ENCODE measurements at places on chromosomes 4 and X.
A peak's percentile ranks its signal among the peaks of the same experiment; 100 is the strongest.

- no peak for DNase-seq
These were observed 118.2 kb upstream of the KLF8 start for GRCh38 chrX:56113785-56114436.

DNA sequence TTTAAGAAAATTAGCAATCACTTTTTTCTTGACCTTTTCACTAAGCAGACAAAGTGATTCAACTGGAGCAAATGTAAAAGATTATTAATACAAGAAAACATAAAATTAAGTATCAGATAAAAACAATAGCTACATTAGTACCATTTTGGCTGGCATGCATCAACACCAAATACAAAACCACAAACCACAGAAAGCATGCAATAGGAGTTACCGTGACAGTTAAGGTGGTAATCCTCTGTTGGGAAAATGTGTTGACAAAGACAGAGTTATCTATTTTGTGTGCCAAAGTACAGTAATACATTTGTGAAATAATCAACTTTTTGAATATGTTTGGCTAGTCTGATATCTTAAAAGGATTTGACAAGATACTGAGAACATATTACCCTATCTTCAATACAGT is 89.8 kb upstream of the ETNPPL start:
- DNase-seq = no peak

- DNase-seq = no peak
These were observed 64.6 kb downstream of the RHOH start for GRCh38 chr4:40261231-40262076.

DNA sequence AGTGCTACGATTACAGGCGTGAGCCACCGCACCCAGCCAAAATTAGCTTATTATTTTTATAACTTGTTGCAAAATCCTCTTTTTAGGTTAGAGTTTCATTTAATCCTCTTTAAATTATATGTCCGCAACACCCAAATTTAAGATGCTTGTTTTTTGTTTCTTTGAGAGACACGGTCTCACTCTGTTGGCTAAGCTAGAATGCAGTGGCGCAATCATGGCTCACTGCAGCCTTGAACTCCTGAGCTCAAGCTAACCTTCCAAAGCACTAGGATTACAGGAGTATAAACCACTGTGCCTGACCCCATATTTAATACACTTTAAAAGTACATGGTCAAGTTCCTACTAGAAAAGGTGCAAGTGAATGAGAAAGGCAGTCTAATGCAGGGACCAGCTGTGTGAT is 2.2 kb downstream of the RBBP7 start:
- DNase-seq = no peak

GRCh38 chr4:165839615-165840333 is 33.3 kb upstream of the TLL1 start:
- DNase-seq = no peak

GRCh38 chr4:185597532-185598188 is 62.4 kb upstream of the PDLIM3 start:
- peak; percentile 71 for DNase-seq

- DNase-seq = no peak
These were observed 154.6 kb downstream of the ATOH1 start for GRCh38 chr4:93983140-93983539.

GRCh38 chrX:151039351-151039750 is 56.2 kb downstream of the HMGB3 start:
- no peak for DNase-seq

DNA sequence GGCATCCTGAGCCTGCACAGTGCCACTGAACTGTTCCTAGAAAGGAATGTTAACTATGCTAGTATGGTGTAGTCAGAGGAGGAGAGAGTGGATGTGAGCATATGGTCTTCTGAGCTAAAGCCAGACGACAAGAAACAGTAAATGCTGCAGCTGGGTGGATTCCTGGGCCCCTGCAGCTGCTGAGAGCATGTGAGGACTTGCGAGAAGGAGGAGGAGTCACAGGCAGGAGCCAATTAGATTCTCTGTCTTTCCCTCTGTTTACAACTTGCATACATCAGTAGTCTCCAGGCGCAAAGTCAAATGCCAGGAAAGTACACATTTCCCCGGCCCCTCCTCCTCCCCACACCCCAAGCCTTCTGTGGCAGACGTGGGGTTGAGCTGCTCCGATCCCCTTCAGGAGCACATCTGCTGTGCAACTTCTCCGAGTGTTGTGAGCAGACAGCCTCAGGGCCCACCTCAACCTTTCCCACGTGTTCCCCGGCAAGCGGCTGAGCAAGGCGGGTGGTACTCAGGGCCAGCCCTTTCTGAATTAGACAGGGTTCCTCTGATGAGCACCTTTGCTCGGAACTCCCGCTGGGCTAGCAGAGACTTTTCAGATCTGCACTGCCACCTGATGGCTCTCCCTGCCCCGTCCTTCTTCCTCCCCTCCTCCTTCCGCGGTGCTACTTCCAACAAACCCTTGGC is 108.7 kb upstream of the ATP6AP2 start:
- peak; percentile 9 for DNase-seq

DNA sequence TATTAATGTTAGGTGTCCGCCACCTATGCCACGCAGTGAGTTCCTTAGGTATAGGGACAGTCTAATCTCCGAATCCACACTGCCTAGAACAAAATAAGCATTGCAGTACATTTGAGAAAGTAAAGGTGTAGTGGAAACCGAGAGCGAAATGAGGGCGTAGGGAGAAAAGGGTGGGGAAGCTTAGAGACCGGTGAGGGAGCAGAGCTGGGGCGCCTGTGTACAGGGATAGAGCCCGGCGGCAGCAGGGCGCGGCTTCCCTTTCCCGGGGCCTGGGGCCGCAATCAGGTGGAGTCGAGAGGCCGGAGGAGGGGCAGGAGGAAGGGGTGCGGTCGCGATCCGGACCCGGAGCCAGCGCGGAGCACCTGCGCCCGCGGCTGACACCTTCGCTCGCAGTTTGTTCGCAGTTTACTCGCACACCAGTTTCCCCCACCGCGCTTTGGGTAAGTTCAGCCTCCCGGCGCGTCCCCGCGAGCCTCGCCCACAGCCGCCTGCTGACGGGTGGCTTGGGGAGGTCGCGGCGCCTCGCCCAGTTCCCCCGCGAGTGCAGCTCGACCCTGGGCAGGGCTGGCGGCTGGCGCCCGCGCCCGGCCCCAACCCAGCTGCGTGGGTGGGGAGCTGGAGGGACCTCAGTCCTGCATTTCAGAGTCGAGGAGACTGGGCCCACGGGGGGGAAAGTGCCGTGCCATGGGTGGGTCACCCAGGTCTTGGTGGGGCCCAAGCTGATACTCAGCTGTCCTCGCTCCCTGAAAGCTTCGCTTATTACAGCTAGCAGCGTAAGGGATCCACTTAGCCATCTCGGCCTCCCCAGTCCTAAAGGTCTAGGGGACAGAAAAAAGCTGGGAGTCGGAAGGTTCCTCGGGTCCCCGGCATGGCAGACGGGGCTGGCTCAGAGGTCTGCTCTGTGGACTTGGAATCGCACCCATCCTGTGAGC is at the start of gene ANXA3:
Gene ANXA3, plus strand, starts transcription at position 351 of the 932 bp plus-strand sequence. CDS start 2,704 bp downstream, outside the sequence.
- peak; percentile 4 for DNase-seq

GRCh38 chrX:31436424-31436823 is 364.6 kb upstream of the FTHL17 start:
- DNase-seq = no peak

- no peak for DNase-seq
These were observed 22.3 kb downstream of the APLN start for GRCh38 chrX:129632443-129632842.

- DNase-seq = no peak
These were observed 236.4 kb downstream of the DHRSX start for GRCh38 chrX:2264179-2265030.

- DNase-seq = no peak
These were observed 106.6 kb downstream of the CEP135 start for GRCh38 chr4:56055027-56055977.

DNA sequence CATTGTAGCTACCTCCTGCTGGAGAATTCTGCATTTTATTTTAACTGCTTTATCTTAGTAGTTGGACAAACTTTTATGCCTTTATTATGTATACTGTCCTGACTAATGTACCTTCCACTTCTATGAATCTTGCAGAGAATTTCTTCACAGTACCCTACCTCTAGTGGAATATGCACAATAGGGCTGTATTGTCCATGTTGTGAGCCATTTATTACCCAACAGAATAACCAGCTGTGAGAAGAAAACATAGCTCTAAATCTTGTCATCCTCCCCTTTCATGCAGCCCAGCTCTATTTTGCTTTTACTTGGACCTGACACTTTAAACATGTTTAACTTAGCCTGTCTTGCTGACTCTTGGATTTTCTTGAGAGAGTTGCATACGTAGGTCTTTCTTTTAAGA is 56.2 kb downstream of the MCUB start:
- DNase-seq = no peak

DNA sequence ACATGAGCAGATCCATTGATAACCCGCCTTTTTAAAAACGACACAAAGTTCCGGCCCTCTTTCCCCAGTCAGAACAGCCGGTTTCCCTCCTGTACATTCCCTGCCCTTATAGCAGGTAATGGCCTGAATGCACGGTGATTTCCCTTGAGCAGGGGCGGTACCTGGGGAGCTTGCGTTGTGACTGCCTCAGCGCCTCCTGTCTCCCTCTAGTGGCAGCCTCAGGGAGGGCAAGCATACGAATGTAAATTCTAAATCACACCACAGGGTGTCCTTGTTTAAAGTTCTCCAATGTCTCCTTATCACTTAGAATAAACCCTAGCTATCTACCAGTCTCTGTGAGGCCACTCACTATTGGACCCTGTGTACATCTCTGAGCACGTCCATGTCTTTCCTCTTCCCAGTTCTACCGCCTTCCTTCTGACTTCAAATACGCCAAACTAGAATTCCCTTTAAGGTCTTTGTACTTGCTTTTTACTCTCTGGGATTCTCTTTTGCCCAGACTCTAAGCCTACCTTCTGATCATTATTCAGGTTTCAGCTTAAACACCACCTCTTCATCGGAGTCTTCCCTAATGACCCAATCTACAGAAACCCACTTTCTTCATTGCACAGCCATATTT is 18.4 kb upstream of the LDB2 start:
- DNase-seq = peak; percentile 78

DNA sequence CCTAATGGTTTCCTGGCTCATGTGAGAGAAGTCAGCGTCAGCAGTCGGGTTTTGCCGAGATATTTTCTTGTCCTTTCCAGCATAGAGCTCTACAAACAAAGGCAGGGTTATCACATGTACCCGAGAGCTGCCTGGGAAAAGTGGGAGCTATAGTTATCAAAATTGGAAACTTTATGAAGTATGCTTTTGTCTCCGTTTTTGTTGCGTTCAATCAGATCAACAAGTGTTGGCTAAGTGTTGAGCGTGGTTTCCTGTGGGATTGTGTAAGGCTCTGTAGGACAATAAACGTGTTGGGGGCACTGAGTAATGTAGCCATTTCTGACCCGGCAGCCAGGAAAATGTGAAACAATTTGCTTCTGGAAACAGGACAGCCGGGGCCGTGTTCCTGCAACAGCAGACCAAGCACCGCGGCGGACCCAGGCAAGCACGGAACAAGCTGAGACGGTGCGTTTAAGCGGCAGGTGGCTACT is at the start of gene BMX:
Gene BMX, plus strand, starts transcription at position 311 of the 470 bp plus-strand sequence. CDS start 7,547 bp downstream, outside the sequence.
- DNase-seq = no peak
